ENCODE measurements at places on chromosomes 1 and 21.

GRCh38 chr1:172754609-172755008 lies 95.7 kb downstream of the FASLG start:
- no peak for DNase-seq

DNA sequence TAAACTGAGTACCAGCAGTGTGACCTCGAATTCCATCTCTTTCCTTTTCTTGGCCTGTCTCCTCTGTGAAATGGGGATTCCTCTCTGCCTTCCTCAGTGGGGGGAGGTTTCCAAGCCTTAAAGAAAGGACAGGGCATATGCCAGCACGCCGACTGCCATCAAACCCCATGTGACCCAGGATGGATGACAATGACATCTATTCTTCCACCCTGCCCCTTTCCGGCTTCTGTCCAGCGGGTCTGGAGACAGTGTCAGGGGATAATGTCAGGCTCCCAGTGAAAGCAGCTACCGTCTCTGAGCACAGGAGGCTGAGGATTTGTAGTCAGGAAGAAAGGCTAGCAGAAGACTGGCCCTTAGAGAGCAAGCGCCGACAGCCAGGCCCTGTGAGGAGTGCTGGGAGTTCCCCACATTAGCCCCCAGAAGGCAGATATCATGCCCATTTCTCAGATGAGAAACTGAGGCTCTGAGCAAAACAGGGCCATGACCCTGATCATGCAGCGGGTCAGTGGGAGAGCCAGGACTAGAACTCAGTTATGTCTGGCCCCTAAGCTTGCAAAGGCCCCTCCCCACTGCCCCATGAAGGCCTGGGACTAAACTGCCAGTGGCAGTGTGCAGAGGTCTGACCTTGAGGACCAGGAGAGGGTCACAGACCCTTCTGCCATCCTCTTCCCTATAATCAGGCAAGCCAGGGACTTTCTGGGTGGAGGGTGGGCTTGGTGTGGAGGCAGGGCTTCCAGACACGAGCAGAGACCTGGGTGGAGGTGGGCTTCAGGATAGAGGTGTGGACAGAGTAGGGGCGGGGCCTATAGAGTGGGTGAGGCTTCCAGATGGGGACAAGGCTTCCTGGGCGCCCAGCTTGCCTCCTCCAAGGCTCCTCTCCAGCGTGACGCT lies 30.1 kb downstream of the CDCA8 start:
- DNase-seq: no peak

- no peak for DNase-seq
Measured at GRCh38 chr1:42730988-42731387, 9.0 kb downstream of the CLDN19 start.

- no peak for DNase-seq
Measured at GRCh38 chr1:13587256-13588030, 3.8 kb downstream of the PDPN start.

- no peak for DNase-seq
Measured at GRCh38 chr1:9228609-9229008, 6.0 kb upstream of the H6PD start.

GRCh38 chr1:42380586-42381279 lies at the start of gene RIMKLA:
Gene RIMKLA, plus strand, starts transcription at chr1:42380792. Its CDS starts 143 bp downstream, at chr1:42380935.
- peak; percentile 64 for DNase-seq

GRCh38 chr1:59408608-59409240 lies 111.8 kb downstream of the FGGY start:
- DNase-seq: no peak

- no peak for DNase-seq
Measured at GRCh38 chr1:160743266-160743665, 4.2 kb downstream of the SLAMF7 start.

- no peak for DNase-seq
Measured at GRCh38 chr1:53062708-53063591, 937 bp downstream of the PODN start.

- peak; percentile 49 for DNase-seq
Measured at GRCh38 chr1:89085781-89086180, 20.8 kb upstream of the GBP1 start.

- DNase-seq: no peak
Measured at GRCh38 chr1:48472638-48473037, 634 bp upstream of the SPATA6 start.

DNA sequence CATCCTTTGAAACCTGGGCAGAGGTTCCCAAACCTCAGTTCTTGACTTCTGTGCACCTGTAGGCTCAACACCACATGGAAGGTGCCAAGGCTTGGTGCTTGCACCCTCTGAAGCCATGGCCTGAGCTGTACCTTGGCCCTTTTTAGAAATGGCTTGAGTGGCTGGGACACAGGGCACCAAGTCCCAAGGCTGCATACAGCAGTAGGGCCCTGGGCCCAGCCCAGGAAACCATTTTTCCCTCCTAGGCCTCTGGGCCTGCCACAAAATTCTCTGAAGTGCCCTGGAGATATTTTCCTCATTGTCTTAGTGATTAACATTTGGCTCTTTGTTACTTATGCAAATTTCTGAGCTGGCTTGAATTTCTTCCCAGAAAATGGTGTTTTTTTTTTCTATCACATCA lies 65.6 kb upstream of the ACTRT2 start:
- no peak for DNase-seq

DNA sequence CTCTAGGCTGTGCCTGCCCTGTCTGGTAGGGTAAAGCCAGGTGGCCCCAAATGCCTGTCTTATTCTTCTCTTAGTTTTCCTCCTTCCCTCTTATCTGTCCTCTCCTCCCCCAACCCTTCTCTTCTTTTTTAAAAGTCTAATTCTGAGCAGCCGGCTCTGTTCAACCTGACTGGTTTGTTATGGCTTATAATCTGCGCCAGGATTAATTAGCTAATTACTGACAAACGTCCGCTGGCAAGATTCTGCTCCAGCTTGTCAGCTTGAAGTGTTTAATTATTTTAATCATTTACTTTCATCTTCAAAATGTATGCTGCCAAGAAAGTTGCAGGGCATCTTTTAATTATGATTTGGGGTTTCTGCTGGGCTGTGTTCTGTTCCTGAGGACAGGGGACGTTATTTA lies 27.2 kb upstream of the PSMB2 start:
- DNase-seq: no peak

DNA sequence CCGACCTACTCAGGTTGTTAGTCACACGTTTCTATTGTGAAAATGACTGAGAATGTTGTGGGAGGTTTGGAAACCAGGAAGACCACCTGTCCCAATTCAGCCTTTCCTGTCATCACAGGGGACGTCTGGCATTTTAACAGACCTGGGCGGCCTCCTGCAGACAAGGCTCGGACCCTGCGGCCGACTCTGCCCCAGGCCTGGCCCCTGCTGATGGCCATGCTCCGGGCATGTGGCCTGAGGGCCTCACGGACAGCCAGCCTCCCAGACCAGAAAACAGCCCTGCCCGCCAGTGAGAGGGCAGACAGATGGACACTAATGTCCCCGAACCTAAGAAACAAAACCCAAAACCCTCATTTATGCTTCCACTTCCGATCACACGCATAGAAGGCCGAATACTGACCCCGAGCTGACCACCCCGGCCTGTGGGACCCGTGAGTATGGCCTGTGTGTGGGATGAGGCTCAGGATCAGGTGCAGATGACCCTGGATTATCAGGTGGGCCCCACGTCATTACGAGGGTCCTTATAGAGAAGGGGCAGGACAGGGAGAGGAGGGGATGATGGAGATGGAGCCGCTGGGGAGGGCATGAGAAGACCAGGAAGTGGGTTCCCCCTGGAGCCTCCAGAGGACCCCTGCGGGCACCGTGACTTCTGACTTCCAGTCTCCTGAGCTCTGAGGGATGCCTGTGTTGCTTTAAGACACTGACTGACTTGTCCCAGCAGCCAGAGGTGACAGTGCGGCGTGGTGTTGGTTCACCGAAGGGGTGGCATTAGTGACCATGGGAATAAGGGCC lies 9.6 kb downstream of the COL18A1 start:
- DNase-seq: peak; percentile 8

- no peak for DNase-seq
Measured at GRCh38 chr1:24803987-24804530, 58.8 kb downstream of the CLIC4 start.

GRCh38 chr1:175471039-175471800 lies 272.2 kb downstream of the TNR start:
- DNase-seq: no peak

DNA sequence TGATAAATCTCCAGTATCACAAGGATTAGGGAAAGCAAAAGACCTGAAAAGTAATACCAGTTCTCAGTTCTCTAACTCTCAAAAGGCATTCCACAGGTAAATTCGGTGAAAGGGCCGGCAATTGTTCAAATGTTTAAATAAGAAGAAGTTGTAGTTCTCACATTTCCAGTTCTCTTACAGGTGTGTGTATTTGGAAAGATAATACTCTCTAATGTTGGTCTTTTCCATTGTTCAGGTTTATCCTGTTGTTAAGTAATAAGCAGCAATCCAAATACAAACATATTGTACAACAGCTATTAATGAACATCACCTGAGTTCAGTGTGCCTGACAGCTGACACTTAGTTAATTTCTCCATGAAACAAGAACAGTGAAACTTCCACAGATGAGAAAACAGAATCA lies 13.2 kb upstream of the PRKAB2 start:
- no peak for DNase-seq

DNA sequence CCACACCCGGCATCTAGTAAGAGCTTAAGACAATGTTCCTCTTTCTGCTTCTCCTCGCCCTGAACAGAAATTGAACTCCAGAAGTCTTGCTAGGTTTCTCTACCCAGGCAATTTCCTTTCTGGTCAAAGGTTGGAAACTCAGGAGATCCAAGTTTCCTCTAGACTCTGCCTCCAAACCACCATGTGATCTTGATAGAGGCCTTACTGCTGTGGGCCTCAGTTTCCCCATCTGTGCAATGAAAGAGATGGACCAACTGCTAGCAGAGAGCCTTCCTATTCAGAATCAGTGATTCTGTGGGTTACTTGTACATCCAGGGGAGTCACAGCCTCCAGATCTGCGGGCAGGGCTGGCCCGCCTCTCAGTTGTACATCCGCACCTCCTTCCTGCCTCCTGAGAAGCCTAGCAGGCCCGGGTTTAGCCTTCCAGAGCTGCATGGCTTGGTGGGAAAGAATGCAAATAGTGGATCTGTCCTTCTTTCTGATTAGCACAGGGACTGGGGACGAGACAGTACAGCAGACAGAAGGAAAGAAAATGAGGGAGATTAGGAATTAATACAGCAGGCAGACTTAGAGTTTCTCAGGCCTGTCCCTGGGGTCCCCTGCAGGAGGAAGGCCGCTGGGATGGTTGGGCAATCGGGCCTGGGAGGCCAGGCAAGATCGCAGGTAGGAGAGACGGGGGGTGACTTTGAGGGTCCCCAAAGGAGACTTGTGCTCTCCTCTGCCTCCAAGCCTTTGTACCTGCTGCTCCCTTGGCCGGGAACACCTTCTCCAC lies 83.9 kb downstream of the PAX7 start:
- no peak for DNase-seq

DNA sequence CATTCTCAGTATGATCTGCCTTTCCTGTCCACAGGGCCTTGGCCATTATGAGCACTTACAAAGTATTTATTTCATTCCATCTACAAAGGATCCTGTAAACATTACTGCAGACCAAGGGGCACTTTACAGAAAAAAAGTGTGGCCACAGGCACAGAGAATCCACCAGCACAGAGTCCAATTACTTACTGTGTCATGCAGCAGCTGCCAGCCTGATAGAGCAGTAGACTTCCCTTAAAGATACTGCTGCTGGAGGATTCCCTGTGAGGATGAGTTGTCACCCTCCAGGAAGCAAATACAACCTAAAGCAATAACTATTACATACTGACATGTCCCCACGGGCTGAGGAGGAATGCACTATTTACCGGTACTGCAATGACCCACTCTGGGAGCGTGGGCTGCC lies 97.1 kb upstream of the COG2 start:
- DNase-seq: no peak

- no peak for DNase-seq
Measured at GRCh38 chr1:182601913-182602312, 2.3 kb downstream of the RGS16 start.

DNA sequence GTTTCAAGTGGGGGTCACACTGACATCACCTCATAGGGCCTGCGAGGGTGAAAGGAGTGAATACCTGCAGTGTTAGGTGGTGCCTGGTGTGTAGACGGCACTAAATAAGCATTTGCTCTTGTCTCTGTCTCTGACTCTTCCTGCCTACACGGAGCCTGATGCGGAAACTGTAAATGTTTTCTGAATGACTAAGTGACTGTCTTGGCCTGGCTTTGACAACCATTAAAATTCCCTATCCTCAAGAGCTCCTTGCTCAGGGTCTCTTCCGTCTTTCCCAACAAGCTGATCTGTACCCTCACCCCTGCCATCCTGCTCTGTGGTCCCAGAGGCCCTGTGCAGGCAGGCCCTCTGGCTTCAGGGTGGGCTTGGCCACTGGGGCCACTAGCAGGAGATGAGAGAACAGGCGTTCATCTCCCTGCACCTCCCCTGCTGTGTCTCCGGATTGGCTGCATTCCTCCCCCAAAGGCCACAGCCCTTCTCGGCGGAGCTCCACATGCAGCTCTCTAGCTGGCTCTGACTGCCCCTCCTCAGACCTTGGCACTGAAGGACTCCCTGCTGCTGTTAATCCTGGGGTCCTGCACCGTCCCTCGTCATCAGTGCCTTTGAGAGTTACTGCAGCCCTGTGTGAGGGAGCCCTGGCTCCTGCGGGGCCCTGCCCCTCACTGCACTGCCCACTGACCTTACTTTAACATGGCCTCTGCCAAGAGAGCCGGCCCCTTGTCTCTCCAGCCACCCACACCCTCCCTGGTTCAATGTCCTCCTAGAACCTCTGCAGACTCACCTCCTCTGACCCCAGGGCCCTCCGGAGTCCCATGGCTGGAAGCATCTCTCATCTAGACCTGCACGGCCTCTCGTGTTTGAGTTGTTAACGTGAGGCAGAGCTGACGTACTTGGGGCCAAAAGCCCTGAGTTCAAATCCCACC lies 211.1 kb downstream of the MATN1 start:
- no peak for DNase-seq
